Forelimb muscle (tissue), 1 donor: ENCODE measurements at places on chromosomes 1 and 21. TPM values are rescaled to one million over a fixed set of nuclear protein-coding genes. Genes with fewer than 3 reads are reported as not detected.

Gene CHI3L1
- 1.1 TPM for polyA plus RNA-seq

Gene LSM10
- 24.0 TPM for polyA plus RNA-seq

Gene VCAM1
- polyA plus RNA-seq: 8.7 TPM

DNA sequence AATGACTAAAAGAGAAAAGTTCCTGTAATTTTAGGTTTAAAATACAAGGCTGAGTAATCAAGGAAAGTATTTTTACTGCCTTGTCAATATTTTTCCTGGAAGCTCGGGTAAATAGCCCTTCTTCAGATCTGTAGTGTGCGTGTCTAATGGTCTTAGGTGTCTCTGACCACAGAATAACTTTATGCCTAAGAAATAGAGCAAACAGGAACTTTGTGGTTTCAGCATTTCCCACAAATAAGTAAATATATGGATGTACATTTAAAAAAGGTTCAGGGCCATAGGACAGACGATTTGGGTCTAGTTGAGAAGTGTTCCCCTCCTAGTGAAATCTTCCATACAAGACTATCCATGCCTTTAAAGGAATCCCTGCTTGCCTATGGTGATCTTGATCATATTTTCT is 107.0 kb downstream of the ZC3H11B start:
- no peak for DNase-seq

DNA sequence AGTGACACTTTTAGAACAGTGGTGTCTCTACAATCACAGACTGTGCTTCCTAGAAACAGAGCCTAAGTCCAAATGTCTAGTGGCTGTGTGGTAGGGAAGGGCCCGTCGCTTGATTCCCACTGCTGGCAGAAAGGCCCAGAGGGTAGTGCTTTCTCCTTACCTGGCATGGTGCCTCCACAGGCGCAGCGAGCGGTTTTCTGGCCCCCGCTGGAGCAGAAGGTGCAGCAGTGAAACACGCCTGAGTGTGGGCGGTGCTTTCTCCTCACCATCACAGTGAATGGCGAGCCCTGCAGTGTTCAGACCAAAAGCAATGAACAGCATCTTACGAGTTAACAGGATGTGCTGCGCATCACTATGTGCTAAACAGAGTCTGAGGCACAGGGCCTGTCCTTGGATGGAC is 8.3 kb downstream of the TRIM45 start:
- DNase-seq: no peak
